Activated CD4-positive, alpha-beta T cell treated with anti-CD3 and anti-CD28 coated beads, Interleukin-2, amount 10 ng/mL, durations not matched to agents 7 days and 5 days (primary cell): ENCODE measurements at places on chromosomes 13 and 19. TPM values are rescaled to one million over a fixed set of nuclear protein-coding genes. Genes with fewer than 3 reads are reported as not detected.

The HOOK2 gene
- total RNA-seq, result 13.9 TPM

The BRME1 gene
- total RNA-seq, result 6.3 TPM

The SIGLEC14 gene
- not detected for total RNA-seq

The KLK15 gene
- total RNA-seq, result not detected

The SHD gene
- total RNA-seq, result not detected

The RDH8 gene
- total RNA-seq, result not detected

The MUC16 gene
- not detected for total RNA-seq

The SIGLEC5 gene
- not detected for total RNA-seq

The ZNF836 gene
- 21.7 TPM for total RNA-seq

The LENG8 gene
- total RNA-seq, result 248 TPM

The LGALS4 gene
- 2.1 TPM for total RNA-seq

The TINCR gene
- total RNA-seq, result 0.58 TPM

The ZNF490 gene
- 15.1 TPM for total RNA-seq

The CATSPERD gene
- total RNA-seq, result not detected

The DPF1 gene
- 0.20 TPM for total RNA-seq

The LAIR1 gene
- total RNA-seq, result 54.0 TPM

The DAND5 gene
- total RNA-seq, result 0.15 TPM

The ZIC5 gene
- not detected for total RNA-seq

The CYP4F8 gene
- total RNA-seq, result not detected

The ADPRHL1 gene
- 1.00 TPM for total RNA-seq

The FBXO27 gene
- total RNA-seq, result not detected

The PGLYRP1 gene
- not detected for total RNA-seq

The KLF2 gene
- 253 TPM for total RNA-seq

The TSSK6 gene
- total RNA-seq, result 3.7 TPM

The CGB1 gene
- not detected for total RNA-seq

The LRP3 gene
- 0.08 TPM for total RNA-seq

The GPR12 gene
- not detected for total RNA-seq

The ZNF555 gene
- total RNA-seq, result 3.2 TPM

The ADGRE1 gene
- total RNA-seq, result 1.5 TPM

The ZNF442 gene
- 0.50 TPM for total RNA-seq

The ZNF493 gene
- 23.3 TPM for total RNA-seq

The PNMA8C gene
- total RNA-seq, result not detected

The FOXO1 gene
- total RNA-seq, result 40.3 TPM

The ZNF91 gene
- 56.8 TPM for total RNA-seq

The CLC gene
- total RNA-seq, result not detected

The ACP5 gene
- 33.9 TPM for total RNA-seq

The GARIN5A gene
- not detected for total RNA-seq

The MED26 gene
- total RNA-seq, result 14.6 TPM

The SPRYD7 gene
- 2.7 TPM for total RNA-seq

The CCDC124 gene
- 64.7 TPM for total RNA-seq

The AMER2 gene
- not detected for total RNA-seq

The OR7D2 gene
- total RNA-seq, result not detected

The CC2D1A gene
- total RNA-seq, result 39.3 TPM

The PBX4 gene
- total RNA-seq, result 34.4 TPM

The CYP4F22 gene
- total RNA-seq, result 0.67 TPM

The TEKTIP1 gene
- total RNA-seq, result 8.7 TPM

The GIPC3 gene
- total RNA-seq, result 0.57 TPM

The CCDC70 gene
- total RNA-seq, result not detected

The GSX1 gene
- total RNA-seq, result not detected

The SIGLEC11 gene
- total RNA-seq, result not detected

The CAPNS1 gene
- total RNA-seq, result 519 TPM

The ADGRE3 gene
- not detected for total RNA-seq

The NTF4 gene
- total RNA-seq, result not detected

The LMTK3 gene
- total RNA-seq, result 3.7 TPM

The TBXA2R gene
- 0.92 TPM for total RNA-seq

The ZNF154 gene
- 5.0 TPM for total RNA-seq

The NCCRP1 gene
- total RNA-seq, result not detected

The ZNF529 gene
- total RNA-seq, result 14.0 TPM

The CGB5 gene
- not detected for total RNA-seq
